Heart right ventricle (tissue), 16 donors: ENCODE measurements at places on chromosomes 7 and 10. TPM values are rescaled to one million over a fixed set of nuclear protein-coding genes. Genes with fewer than 3 reads are reported as not detected.

DNA sequence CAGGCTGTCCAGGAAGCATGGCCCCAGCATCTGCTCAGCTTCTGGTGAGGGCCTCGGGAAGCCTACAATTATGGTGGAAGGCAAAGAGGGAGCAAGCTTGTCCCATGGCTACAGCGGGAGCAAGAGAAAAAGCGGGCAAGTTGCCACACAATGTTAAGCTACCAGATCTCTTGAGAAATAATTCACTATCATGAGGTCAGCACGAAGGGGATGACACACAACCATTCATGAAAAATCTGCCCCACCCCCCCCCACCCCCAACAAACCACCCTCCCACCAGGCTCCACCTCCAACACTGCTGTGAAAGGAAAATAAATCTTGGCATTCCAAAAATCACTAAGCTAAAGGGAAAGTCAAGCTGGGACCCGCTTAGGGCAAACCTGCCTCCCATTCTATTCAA lies 545.8 kb upstream of the NRP1 start:
- no peak for DNase-seq

DNA sequence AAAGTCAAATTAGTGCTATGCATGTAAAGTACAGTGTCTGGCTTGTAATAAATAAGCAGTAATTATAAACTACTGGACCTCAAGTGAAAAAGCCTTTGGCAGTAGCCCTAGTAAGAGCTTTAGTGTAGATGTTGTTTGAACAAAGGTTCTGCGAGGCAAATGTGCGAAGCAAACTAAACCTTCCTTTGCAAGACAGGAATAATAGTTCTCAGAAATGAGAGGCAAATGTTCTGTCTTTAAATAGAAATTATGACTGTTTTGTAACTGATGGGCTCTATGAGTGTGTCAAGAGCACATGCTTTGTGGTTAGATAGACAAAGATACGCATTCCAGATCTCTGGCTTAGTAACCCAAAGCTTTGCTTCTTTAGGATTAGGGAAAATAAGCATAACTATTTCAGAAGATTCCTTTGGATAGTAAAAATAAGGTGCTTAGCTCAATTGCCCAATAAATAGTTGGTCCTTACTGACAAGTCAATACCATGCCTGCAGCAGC lies 169.2 kb upstream of the CDC14C start:
- no peak for DNase-seq

- DNase-seq = no peak
Observed at GRCh38 chr7:70700941-70701425, 431.0 kb upstream of the GALNT17 start.

DNA sequence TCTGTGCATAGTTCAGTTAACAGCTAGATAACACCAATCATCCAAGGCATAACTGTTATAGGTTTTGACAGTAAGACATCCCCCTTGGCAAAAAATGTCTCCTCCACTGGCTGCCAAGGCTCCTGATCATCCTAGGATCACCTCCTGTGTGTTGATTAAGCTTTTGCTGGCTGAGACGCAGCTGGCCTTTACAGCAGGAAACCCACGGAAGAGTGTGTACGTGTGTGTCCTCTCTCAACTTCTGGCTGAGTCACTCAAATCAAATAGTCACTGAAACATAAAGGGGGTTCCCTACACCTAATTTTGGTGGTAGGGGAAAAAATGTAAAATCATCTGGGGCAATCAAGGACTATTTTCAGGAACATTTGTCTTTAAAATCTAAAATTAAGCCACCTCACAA lies 208.8 kb downstream of the CTNNA3 start:
- DNase-seq = no peak

Gene ADRB1
- 36.0 TPM for total RNA-seq
